ENCODE measurements at places on chromosomes 7 and 10.

GRCh38 chr10:44925224-44925623 lies 14.1 kb downstream of the TMEM72 start:
- no peak overlapping the region for H3K27ac ChIP-seq
- DNase-seq = no peak
- no peak overlapping the region for H3K4me3 ChIP-seq
- H3K36me3 ChIP-seq = no peaks in the 10 kb centered on the region
- no peaks in the 10 kb centered on the region for H3K27me3 ChIP-seq

DNA sequence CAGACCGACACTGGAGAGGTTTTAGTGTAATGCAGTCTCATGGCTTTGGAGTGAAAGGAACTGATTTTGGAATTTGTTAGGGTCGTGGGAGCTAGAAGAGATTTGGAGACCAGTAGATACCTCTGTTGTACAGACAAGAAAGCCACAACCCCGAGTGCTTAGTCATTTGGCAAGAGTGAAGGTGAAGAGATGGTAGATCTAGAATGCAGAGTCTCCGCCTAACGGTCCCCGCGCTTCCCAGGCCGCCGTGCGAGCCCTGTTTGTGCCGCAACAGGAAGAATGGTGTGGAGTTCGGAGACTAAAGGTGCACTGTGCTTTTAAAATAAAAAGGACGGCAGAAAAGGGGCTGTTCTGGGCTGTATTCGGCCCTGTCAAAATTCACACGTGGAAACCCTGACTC lies 186.7 kb downstream of the ADARB2 start:
- no peak overlapping the region for H3K27ac ChIP-seq
- no peaks in the 10 kb centered on the region for H3K4me1 ChIP-seq
- DNase-seq = no peak
- H3K4me3 ChIP-seq = no peak overlapping the region
- H3K36me3 ChIP-seq = no peaks in the 10 kb centered on the region
- no peaks in the 10 kb centered on the region for H3K27me3 ChIP-seq

- H3K36me3 ChIP-seq = no peaks in the 10 kb centered on the region
- no peak overlapping the region for H3K27ac ChIP-seq
- no peak for DNase-seq
- H3K27me3 ChIP-seq = no peaks in the 10 kb centered on the region
- no peak overlapping the region for H3K4me3 ChIP-seq
Measured at GRCh38 chr7:69213878-69214277, 384.4 kb upstream of the AUTS2 start.

DNA sequence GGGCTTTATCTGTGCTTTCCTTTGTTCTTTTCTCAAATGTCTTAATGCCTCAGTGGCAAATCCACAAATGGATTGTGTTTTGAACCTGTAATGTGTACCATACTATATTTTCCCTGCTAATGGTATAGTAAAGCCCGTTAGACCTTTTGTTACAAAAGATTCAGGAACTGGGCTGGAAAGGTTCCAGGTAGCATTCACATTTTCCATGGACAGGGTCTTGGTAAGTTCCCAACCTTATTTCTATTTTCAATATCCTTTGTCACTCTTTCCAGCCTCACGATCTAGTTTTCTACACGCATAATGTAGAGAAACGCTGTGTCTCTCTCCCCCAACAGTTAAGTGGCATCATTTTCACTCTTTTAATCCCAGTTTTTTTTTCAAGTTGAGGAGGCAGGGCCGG lies 153.0 kb downstream of the PLCE1 start:
- no peak for DNase-seq
- no peaks in the 10 kb centered on the region for H3K27me3 ChIP-seq
- H3K4me1 ChIP-seq = no peaks in the 10 kb centered on the region
- no peak overlapping the region for H3K4me3 ChIP-seq

- H3K27me3 ChIP-seq = no peaks in the 10 kb centered on the region
- no peak overlapping the region for H3K4me3 ChIP-seq
- no peak for DNase-seq
- peaks cover 7% of the 10 kb centered on the region for H3K4me1 ChIP-seq
Measured at GRCh38 chr10:129520440-129521080, 53.5 kb downstream of the MGMT start.

DNA sequence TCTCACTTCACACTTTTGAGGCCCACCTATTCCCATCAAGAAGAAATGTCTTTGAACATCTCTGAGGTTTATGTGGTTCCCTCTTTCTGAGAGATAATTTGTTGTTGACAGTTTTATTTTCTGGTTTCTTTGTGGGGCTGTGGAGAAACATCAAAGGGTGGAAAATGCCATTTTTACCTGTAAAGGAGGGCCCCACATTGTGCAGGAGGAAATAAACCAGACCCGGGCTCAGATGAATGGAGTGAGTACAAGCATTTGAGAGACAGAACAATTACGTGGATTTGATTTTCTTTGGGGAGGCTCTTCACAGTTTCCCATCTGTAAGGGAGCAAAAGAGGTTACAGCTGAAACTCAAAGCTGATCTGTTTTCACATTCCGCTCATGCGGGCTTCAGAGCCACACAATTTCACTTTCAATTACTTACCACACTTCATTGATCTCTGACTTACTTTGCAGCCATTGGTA lies 29.8 kb downstream of the ITPRIP start:
- no peak overlapping the region for H3K27ac ChIP-seq
- peaks cover 6% of the 10 kb centered on the region for H3K4me1 ChIP-seq
- H3K36me3 ChIP-seq = peaks cover 28% of the 10 kb centered on the region
- no peak overlapping the region for H3K4me3 ChIP-seq
- DNase-seq = no peak

Data from keratinocyte (primary cell).